SJSA1 (cell line): ENCODE measurements at places on chromosomes 7 and 10. TPM values are rescaled to one million over a fixed set of nuclear protein-coding genes. Genes with fewer than 3 reads are reported as not detected.

Gene SCRN1
- total RNA-seq = 56.4 and 81.6 TPM in 2 replicates

Gene RBP4
- 15.4 and 19.3 TPM in 2 replicates for total RNA-seq

Gene H2BK1
- total RNA-seq = not detected in 2 replicates

Gene NUDT5
- total RNA-seq = 72.3 and 109 TPM in 2 replicates

Gene PRR15
- not detected in 2 replicates for total RNA-seq

Gene C10orf67
- not detected in 2 replicates for total RNA-seq

Gene ORC5
- total RNA-seq = 37.4 and 41.5 TPM in 2 replicates

DNA sequence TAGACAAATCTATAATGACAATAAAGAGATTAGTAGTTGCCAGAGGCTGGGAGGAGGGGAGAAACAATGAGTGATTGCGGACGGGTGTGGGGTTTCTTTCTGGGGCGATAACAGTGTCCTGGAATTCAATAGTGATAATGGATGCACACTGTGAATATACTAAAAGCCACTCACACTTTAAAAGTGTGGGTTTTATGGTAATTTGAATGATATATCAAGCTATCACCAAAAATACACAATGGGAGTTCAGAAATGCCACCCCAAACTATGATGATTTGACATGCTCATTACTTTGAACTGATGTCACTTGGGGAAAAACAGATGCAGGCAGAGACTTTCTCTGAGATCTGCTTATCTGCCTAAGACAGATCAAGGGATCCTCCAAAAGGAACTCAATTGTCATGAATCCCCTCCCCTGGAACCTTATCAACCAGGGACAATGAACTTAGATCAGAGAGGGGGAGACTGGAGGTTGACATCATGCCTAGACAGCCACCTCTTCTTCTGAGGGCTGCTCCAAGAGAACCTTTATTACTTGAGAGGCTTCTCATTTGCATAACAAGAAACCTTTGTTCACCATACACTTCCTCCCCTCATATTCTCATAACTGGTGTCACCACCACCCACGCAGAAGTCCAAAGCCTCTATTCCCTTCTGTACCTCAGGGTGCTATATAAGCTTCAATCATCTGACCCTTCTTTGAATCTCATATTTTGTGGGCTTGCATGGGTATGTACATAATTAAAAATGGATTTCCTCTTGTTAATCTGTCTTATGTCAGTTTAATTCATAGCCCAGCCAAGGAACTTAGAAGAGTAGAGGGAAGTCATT, 14.8 kb upstream of the ZC3HAV1 start:
- H3K4me1 ChIP-seq = no peaks in the 10 kb centered on the region
- H3K27me3 ChIP-seq = peaks cover 12% of the 10 kb centered on the region
- H3K36me3 ChIP-seq = no peaks in the 10 kb centered on the region
- no peak for DNase-seq
- no peak overlapping the region for H3K4me3 ChIP-seq

- H3K27ac ChIP-seq = no peak overlapping the region
- H3K4me3 ChIP-seq = no peak overlapping the region
- no peaks in the 10 kb centered on the region for H3K4me1 ChIP-seq
- no peaks in the 10 kb centered on the region for H3K36me3 ChIP-seq
Observed at GRCh38 chr10:17872191-17873091, 63.3 kb downstream of the MRC1 start.

DNA sequence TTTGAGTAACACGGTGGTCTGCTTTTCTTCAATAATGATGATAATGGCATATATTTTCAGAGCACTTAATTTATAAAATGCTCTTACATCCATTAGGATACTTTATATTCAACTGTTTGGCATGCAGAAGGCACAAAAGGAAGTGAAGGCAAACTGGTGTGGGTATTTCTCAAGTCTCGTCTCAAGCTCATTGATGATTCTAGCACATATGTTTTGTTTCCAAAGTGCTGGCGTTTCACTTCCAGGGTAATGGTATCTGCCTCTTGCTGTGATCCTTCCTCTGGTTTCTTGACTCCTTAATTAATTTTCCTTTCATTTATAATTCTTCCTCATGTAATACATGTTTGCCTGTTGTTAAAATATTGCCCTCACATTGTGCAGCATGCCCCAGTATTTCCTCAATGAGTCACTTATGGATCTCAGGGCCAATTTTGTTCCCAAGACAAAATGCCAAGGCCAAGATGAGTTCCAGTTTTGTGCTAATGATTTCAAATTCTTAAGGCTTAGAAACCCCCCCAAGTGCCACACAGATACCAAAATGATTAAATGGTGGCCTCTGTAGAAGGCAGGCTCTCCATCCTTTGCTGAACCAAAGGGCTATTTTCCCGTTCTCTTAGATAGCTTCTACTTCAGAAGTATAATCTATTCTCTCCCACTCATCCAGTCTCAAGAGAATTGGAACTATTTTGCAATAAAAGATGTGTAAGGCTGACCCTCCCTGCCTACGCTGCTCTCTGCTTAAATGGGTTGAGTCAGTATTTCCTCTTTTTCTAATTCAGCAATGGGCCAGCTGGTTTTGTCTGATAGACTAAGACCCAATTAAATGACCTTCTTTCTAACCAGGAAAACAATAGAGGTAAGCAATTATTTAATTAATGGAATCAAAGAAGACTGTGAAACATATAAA, 171.2 kb downstream of the ZNF365 start:
- H3K4me1 ChIP-seq = peaks cover 9% of the 10 kb centered on the region; the same call in 1 of the 2 replicates
- DNase-seq = no peak
- H3K27ac ChIP-seq = no peak overlapping the region

DNA sequence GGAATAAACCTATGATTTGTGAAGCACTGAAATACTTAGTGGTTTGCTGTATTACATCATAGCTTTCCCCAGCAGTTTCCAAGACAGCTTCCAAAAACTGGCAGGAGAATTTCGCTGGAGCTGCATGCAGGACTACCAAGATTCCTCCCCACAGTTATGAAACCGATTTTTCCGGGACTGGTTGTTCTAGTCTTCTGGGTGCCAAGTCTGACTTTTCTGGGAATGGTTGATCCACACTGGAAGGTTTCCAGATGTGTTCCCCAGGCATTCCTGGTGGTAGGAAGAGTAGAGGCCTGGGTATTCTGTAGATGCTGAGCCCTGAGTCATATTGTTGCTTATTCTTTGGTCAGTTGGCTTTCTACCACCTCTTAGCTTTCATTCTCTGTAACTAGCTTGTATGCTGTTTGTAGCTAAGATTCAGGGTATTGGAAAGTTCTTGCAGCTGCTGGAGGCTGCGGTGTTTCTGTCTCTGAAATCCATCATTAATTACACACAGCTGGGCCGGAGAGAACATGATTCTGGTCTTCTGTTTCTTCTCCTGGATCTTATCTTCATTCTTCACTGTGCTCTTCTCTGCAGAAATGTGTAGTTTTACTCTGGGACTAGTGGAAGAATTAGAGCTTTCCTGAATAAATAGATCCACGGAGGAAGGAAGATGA, 6.3 kb downstream of the ABCC2 start:
- no peak for DNase-seq
- H3K27ac ChIP-seq = no peak overlapping the region
- peaks cover 17% of the 10 kb centered on the region for H3K4me1 ChIP-seq
- no peaks in the 10 kb centered on the region for H3K36me3 ChIP-seq
- H3K27me3 ChIP-seq = no peaks in the 10 kb centered on the region
- no peak overlapping the region for H3K4me3 ChIP-seq

DNA sequence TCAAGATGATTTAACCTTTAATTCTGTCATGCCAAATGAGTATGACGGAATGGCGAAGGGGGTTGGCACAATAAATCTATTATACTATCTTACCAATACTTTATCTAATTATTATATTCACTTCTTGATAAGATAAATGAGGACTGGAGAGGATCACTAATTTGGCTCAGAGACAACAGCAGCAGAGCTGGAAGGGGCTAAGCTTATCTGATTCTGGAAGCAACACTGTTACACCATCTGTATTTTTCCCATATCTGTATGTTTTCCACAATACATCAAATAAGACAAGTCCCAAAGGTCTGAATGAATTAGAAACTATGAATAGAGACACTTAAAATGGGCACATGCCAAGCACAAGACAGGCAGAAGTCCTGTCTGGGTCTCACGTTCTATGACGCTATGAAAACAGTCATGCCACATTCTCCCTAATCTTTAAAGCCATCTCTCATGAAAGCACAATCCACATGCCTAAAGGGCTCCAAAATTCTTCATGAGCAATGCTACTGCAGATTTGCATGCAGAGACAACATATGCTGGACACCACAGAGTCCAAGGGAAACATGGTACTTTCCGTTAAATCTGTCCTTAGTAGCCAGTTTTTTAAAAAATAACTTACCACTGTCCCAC, 88.3 kb downstream of the SLC25A13 start:
- H3K36me3 ChIP-seq = peaks cover 11% of the 10 kb centered on the region; the same call in 1 of the 2 replicates
- H3K27me3 ChIP-seq = no peaks in the 10 kb centered on the region
- no peak for DNase-seq
- peaks cover 16% of the 10 kb centered on the region for H3K4me1 ChIP-seq
- H3K4me3 ChIP-seq = no peak overlapping the region

DNA sequence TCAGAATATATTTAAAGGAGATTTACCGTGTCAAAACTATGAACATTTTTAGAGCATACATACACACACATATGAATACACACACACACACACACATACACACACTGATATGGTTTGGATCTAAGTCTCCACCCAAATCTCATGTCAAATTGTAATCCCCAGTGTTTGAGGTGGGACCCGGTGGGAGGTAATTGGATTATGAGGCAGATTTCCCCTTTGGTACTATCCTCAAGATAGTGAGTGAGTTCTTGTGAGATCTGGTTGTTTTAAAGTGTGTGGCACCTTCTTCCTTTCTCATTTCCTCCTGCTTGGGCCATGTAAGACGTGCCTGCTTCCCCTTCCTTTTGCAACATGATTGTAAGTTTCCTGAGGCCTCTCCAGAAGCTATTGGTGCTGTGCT, 515.0 kb upstream of the ZMIZ1 start:
- H3K4me1 ChIP-seq = peaks cover 19% of the 10 kb centered on the region
- H3K4me3 ChIP-seq = no peak overlapping the region
- no peaks in the 10 kb centered on the region for H3K36me3 ChIP-seq
- no peak for DNase-seq
- no peaks in the 10 kb centered on the region for H3K27me3 ChIP-seq

DNA sequence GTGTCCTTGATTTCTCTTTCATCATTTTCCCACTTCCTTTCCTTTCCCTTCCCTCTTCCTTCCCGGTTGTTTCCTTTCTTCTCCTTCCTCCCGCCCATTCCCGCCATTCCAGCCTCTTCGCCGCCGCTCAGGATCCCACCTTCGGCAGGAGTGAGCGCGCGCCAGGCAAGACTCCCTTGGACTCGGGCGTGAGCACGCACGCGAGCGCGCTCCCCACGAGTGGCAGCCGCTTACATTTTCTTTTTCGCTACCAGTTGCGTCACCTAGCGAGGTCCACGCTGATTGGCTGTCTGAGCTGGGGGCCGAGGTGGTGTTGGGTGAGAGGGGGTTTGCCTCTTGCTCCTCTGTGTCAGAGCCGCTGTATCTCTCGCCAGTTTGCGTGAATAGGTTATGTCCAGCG, 11.8 kb downstream of the ZAN start:
- peak overlapping the region; percentile 39 for H3K4me3 ChIP-seq
- no peaks in the 10 kb centered on the region for H3K4me1 ChIP-seq
- H3K27ac ChIP-seq = no peak overlapping the region
- DNase-seq = peak; percentile 66
- H3K27me3 ChIP-seq = no peaks in the 10 kb centered on the region

GRCh38 chr7:158830211-158830723, 958 bp upstream of the ESYT2 start:
- H3K36me3 ChIP-seq = peaks cover 10% of the 10 kb centered on the region
- H3K4me3 ChIP-seq = peak overlapping the region; percentile 80
- H3K4me1 ChIP-seq = peaks cover 18% of the 10 kb centered on the region
- H3K27me3 ChIP-seq = no peaks in the 10 kb centered on the region
